Stimulated activated CD8-positive, alpha-beta memory T cell treated with anti-CD3 and anti-CD28 coated beads, Interleukin-15, amount 100 ng/mL, for 24 hours (primary cell): ENCODE measurements at places on chromosomes 12 and 14.

GRCh38 chr14:24965934-24966578 lies 83.9 kb downstream of the STXBP6 start:
- DNase-seq: no peak

DNA sequence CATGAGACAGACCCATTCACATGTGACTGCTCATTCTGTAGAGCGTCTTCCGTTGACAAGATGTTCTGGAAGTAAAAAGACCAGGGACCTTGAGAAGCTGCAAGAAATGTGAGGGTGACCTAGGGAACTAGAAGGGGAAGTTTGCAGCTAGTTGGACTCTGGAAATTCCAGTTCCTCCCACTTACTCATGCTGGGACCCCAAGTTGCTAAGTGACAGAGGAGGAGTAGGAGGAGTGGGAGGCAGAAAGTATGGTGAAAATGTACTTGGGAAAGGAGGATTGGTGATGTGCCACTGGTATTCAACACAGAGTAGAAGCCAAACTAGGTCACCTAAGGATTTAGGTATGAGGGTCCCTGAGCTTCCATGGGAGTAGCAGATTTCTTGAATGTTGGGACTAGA lies 132.4 kb downstream of the KCNA5 start:
- DNase-seq: no peak

- DNase-seq: no peak
Measured at GRCh38 chr12:30823156-30823699, 68.5 kb upstream of the CAPRIN2 start.

GRCh38 chr12:115440438-115440837 lies 756.5 kb upstream of the TBX3 start:
- no peak for DNase-seq

DNA sequence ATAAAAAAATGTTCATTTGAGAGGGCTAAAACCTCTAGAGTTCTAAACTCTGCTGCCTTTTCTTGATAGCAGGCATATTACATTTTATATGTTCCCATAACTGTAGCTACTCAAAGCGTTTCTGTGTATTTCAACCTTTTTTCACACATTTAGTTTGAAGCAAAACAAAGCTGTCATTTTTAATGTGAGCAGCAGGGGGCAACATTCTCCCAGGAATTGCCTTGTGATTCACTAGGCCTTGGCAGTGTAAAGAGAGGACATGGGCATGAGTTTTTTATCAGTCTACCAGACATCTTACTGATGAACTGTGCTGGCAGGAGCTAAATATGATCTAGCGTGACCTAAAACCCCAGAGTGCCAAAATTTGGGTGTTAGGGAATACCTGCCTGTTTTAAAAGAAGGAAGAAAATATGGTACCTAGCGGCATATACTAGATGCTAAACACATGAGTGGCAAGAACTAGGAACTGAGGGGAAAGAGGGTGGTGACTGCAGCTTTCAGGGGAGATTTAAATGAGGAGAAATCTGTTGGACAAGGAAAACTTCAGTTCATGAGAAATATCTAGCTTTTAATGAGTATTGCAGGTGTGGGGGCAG lies 65.3 kb downstream of the IFT43 start:
- peak; percentile 9 for DNase-seq

DNA sequence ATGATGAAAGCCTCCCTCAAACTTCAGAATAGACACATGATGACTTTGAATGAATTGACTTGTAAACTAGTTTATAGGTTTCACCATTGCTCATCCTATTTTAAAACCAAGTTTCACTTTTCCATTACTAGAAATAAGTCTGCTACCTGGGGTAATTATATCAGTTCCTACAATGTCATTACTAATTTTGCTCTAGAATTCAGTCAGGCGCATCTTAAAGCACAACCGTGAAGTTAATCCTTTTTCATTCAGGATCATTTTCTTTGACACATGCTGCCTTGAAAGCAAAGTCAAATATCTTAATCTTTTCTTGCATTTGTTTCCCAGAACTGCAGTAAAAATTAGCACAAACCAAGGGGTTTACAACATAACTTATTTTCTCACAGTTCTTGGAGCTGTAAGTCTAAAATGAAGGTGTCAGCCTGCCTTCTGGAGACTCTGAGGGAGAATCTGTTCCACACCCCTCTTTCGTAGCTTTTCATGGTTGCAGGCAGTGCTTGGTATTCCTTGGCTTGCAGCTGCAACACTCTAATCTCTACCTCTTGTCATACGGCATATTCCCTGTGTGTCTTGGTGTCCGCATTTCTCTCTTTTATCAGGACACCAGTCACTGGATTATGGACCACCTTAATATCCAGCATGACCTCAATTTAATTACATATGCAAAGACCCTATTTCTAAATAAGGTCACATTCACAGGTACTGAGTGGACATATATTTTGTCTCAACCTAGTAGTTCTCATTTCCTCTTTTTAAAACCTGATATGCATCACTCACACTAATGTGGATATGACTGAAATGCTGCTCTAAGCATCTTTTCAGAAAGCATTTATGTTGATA lies 114.3 kb upstream of the PDZRN4 start:
- DNase-seq: no peak

GRCh38 chr14:36479344-36479743 lies 40.7 kb downstream of the NKX2-1 start:
- no peak for DNase-seq

DNA sequence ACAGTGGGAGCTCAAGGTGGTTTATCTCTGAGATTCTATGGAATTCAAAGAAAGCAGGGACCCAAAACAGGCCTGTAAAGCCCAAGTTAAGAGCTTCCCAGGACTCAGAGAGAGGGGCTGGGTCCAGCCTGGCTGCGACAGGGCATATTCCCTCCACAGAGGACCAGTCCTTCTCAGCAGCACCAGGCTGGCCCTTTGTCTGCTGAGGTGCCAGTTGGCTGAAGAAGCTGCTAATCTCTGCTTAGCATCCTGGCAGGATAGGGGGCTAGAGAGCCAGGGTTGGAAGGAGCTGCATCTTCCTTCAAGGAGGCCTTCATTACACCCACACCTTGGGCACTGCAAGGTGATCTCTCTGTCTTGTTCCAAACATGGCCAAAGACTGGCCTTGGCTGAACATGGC lies 68.3 kb upstream of the TUNAR start:
- DNase-seq: no peak

GRCh38 chr12:530308-530707 lies 70.6 kb downstream of the B4GALNT3 start:
- no peak for DNase-seq

- no peak for DNase-seq
Measured at GRCh38 chr12:51941604-51942003, 9.9 kb upstream of the ACVR1B start.

DNA sequence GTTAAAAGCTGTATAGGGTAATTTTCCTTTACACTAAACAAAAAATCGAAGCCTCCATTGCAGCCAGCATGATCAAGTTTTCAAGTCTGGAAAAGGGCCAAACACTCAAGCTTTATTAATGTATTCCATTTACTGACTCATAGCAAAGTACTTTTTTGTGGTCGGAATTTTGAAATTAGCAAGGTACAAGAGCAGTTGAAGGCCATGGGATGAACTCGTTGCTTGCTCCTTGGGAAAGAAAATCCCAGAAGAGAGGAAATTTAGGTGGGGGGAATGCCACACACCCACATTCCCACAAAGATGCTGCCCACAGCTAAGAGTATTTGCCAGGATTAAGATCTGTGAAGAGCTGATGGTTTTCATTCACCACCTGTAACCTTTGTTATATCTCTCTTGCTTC lies 333.7 kb downstream of the EGLN3 start:
- DNase-seq: no peak

DNA sequence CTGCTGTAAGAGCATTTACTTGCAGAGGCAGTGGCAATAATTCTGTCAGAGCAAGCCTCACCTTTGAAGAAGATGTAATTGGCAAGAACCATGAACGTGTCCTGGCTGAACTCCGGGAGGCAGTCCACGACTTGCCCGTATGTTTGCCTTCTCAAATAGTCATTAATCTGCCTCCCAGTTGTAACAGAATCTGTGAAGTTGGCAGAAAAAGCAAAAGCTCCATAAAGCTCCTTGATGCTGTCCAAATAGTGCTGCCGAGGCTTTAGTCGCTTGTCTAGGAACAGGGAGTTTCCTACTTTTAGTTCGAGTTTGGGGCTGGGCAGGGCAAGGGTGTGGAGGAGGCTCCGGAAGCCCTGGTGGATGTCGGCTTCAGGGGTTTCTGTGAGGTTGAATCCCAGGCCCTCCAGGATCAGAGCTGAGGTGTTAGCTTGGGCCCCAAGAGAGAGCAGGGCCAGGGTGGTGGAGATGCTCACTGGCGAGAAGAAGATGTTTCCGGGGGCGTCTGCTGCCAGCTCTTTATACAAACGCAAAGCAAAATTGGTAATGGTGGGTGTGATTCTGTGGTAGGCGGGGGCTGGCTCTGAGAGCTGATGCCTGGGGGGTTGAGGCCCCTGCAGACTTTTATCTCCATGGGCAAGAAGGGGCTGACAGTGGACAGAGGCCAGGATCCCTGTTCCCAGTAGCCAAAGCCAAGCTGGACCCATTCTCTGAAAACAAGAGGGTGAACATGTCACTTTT lies 4.4 kb downstream of the SERPINA11 start:
- no peak for DNase-seq
